ENCODE measurements at places on chromosomes 1 and 21.

- DNase-seq: no peak
Measured at GRCh38 chr1:38784452-38785284, 74.9 kb downstream of the RRAGC start.

GRCh38 chr1:201707656-201708055, 121.3 kb upstream of the IPO9 start:
- no peak for DNase-seq

DNA sequence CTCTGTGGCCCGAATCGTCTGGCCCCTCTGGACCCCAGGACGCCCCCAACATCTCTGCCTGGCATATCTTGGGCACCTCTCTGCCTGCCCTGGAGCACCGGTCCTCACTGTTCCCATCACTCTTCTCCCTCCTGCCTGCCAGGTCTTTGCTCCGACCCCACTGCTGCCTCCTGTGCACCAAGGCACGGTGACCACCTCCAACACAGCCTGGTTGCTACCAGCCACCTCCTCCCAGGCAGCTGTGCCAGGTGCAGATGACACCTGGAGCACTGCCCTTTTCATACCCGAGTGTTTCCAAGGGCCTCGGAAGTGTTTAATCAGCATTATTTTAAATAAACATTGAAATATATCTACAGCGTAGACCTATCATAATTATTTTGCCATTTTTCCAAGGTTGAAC, 31.3 kb downstream of the PKNOX1 start:
- DNase-seq: no peak

DNA sequence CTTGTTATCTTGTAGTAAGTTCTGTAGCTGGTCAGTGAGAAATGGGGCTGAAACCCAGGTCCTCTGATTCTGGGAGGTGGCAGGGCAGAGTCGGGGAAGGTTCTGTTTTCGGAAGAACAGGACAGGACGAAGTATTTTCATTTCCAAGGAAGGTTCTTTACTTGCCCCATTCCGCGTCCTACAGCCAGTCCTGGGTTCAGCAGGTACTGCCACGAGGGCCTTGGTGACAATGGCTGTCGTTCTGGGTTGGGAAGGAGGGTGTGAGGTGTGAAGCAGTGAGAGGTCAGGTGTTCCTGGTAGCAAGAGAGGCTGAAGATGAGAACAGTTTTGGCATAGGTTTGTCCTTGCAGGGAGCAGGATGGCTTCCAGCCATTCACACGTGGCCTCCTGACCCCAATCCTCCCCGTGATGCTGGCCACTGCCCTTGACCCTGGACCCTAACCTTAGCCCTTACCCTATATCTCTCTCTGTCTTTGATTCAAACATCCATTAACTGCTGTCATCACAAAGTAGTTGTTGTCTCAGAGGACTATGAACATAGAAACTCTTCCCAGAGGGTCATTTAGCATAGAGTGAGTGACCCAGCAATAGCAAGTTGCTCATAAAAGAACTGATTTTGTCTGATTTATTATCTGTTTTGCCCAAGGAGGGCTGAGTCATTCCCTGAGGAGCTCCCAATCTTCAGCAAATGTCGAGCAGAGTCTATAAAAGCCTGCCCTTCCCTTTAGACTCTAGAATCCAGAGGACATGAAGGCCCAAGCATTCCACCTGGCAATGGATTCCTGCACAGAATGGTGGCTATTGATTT, 25.0 kb downstream of the VASH2 start:
- no peak for DNase-seq

DNA sequence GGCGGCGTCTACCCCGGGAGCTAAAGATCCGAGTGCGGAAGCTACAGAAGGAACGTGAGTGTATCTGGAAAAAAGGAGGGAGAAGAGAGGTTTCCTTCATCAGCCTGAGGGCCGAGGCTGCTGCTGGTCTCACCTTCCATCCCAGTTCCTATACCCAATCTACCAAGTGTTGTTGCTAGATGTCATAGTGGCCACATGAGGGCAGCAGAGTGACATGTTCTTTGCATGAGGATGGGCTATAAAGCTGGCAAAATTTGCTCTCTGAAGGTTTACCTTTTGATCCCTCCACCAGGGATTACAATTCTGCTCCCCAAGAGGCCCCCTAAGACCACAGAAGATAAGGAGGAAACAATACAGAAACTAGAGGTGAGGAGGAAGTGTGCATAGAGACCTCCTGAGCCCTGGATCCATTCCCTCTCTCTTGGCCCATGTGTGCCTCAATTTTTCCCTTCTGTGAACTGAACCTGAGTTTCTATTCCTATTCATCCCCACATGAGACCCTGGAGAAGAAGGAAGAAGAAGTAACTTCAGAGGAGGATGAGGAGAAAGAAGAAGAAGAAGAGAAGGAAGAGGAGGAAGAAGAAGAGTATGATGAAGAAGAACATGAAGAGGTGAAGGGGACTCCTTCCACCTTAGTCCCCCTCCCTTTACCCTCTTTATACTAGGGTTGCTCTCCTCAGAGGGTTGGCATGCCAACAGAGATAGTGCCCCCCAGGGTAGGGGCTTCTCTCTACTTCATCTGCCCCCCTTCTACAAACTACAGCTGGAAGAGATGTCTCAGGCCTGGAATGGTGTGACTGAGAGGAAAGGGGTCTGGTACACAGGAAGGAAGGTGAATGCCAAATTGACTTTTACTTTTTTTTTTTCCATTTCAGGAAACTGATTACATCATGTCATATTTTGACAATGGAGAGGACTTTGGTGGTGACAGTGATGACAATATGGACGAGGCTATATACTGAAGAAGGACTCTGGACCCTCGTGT, 13.3 kb downstream of the POLR3GL start:
- DNase-seq: no peak

Data from omental fat pad (tissue), 4 donors.